ENCODE measurements at places on chromosomes 2 and 18.

GRCh38 chr2:16169381-16169960 lies 229.1 kb downstream of the MYCN start:
- DNase-seq: no peak

DNA sequence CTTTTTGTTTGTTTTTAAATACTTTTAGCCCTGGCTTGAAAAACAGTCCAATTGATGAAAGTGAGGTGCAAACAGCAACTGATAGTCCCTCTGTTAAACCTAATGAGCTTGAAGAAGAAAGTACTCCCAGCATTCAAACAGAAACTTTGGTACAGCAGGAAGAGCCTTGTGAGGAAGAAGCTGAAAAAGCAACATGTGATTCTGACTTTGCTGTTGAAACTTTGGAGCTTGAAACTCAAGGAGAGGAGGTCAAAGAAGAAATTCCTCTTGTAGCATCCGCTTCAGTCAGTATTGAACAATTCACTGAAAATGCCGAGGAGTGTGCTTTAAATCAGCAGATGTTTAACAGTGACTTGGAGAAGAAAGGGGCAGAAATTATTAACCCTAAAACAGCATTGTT lies 30.6 kb upstream of the DYSF start:
- DNase-seq: no peak

DNA sequence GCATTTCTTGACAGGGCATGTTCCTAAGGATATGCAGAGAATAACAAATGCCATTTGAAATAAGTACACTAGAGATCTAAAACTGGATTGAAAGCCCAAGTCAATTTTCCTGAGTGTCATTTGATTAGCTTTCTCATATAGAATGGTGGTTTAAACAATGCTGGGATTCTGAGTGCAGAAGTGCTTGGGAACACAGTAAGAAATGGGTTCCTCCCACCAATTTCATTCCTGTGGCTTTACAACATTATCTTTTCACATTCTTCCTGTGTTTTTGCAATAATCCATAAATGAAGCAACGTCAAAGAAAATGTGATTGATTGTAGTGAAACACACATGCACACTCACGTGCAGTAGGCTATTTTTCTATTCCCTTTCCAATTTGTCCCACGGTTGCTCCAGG lies 1858.4 kb upstream of the PIK3C3 start:
- DNase-seq: no peak

DNA sequence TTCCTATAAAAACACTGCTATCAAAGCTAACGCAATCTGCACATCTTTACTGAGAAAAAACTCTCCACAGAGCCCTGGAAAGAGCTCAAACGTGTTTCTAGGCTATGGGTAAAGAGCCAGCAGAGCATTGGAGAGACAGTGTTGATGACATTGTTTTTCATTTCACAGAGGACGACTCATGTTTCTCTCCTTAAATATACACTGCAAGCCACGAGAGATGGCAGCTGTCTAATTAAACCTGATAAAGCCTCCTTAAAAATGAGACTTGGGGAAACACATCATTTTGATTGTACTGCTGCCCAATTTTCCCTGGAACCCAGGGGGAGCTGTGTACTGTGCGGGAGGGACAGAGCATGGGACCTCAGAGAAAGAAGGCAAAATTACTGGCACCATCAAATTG lies 294.3 kb upstream of the SETBP1 start:
- DNase-seq: no peak

- no peak for DNase-seq
Observed at GRCh38 chr2:111208639-111209038, 87.9 kb downstream of the BCL2L11 start.

- DNase-seq: no peak
Observed at GRCh38 chr2:176492583-176492982, 223.3 kb downstream of the MTX2 start.

- no peak for DNase-seq
Observed at GRCh38 chr2:85839461-85839860, 49.3 kb downstream of the ST3GAL5 start.

DNA sequence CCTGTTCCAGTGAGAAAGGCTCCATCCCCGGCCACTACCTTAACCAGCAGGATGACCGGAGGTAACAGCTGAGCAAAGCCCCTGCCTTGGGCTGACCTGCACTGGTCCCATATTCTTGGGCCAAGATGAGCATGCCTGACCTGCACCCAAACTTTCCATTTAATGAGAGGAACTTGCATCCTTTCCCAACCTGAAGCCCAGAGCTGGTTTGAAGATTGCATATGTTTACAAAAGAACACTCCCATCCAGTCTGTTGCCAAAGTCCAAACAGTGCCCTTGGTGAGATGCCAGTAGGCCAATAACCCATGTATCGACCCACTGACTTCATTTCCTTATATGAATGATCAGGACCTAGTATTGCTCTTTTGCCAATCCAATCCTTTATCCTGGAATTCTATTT lies 5.5 kb upstream of the NPAS2 start:
- DNase-seq: no peak

DNA sequence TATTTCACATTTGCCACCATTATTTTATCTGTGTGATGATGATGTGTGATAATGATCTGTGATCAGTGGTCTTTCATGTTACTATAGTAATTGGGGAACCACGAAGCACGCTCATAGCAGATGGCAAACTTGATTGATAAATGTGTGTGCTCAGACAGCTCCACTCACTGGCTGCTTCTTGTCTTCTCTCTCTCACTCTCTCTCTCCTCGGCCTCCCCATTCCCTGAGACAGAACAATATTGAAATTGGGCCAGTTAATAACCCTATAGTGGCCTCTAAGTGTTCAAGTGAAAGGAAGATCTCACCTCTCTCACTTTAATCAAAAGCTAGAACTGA lies 60.7 kb upstream of the RAPGEF4 start:
- no peak for DNase-seq

- no peak for DNase-seq
Observed at GRCh38 chr2:16653799-16654198, 11.8 kb downstream of the CYRIA start.

DNA sequence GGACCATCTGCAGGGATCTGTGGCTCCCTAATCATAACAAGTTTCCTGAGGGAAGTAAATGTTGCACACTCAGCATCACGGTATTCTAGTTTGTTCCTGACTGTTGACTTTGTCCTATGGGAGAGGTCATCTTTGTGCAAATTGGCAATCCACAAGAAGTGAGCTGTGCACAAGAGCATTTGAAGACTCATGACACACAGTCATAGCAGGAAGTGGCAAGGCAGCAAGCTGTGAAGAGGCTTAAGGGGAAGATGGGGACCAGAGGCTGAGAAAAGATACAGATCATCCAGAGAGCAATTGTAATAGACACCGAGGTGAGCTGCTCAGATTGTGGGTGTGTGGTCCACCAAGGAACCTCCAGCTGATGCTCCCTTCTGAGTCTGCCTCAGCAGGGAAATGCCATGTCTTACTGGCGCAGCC lies 2.7 kb downstream of the TNP1 start:
- peak; percentile 7 for DNase-seq

DNA sequence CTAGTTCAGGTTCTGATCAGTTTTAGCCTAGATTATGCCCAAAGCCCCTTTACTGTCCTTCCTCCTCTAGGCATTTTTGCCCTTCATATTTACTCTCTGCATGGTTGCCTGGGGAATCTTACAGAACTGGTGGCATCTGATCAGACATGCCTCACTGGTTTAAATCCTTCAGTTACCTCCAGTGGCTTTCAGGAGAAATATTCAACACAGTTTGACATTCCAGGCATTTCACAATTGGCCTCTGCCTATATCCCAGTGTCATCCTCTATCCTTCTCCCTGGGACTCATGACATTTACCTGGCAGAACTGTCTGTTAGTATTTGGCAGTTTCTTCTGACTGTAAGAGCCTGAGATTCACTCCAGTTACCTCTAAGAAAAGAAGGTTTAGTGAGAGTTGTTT lies 152.9 kb upstream of the MEIS1 start:
- DNase-seq: no peak

DNA sequence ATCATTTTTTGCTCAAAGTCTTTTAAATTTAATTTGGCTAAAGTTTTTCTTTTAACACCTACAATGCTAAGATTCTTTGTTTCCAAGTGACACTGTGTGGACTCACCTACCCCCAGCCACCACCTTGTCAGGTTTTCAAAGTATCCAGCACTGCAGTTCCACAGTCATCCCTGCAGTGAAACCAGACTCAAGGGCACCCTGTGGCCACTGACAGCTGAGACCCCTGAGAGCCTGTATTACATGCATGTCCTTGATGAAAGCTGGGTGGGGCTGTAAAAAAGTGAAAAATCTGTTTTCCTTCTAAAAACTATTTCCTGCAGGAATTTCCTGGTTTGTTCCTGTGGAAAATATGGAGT lies 19.9 kb downstream of the TPRKB start:
- DNase-seq: no peak

DNA sequence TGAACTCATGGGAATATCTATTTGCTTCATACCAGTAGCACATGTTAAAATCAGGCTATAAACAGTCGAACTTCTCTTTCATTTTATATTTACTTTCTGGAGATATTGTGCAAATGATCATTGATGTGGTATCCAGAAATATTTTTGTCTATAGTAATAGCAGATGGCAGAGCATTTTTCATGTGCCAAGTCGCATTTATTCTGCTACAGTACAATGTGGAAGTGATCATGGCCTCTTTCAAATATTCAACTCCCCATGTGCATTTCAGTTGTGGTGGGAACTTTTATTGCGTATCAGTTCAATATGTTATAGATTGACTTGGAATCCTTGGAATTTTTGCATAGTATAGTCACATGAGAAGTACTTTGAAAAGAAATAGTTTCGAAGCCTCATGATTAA lies 57.4 kb downstream of the RHBDD1 start:
- no peak for DNase-seq

GRCh38 chr2:174846941-174847938 lies 83.0 kb upstream of the CHRNA1 start:
- peak; percentile 95 for DNase-seq

GRCh38 chr2:215946586-215946985 lies 66.8 kb downstream of the MREG start:
- no peak for DNase-seq

- no peak for DNase-seq
Observed at GRCh38 chr2:4579977-4580376, 876.6 kb downstream of the DCDC2C start.

- DNase-seq: no peak
Observed at GRCh38 chr2:4499316-4500030, 796.1 kb downstream of the DCDC2C start.

DNA sequence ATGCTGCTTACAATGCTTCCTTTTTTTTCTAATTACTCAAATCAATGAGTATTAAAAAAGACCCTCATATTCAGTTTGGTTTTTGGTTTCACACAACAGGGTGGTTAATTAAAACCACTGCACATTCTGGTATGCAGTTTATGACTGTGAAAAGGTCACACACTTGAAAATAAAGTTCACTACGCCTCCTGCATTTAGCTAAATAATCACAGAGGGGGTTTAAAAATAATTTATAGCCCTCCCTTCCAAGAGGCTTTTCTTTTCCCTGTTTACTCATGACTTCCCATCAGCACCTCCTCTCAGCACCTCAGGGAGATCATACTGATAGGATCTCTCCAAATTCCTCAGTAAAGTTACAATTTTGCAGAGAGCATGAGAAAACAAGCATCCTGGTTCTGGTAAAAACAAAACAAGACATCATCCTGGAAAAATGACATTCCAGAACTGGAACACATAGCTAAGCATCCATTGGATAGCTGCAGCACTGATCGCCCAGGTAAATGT lies 129.5 kb upstream of the TMEM200C start:
- no peak for DNase-seq

DNA sequence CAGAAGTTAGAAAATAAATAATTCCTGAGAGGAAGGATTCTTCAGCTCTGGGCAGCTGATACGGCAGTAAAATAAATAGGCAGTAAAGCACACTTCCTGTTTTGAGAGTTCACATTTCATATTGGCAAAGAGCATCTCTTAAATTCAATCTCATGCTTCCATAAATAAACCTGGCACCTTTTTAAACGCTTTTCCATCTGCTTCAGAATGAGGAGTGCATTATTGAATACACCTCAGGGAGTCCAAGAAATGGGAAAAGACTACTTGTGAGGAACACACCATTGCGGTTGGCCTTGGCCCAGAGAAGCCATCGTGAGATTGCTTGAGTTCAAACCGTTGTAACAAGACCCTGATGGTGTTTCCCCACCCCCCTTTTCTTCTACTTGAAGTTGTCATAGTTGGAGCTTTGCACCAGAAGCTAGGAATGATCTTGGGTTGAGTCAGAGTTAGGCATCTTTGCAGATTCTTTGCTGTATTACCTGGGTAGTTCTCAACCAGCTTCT lies 123.9 kb downstream of the RDH14 start:
- peak; percentile 44 for DNase-seq

GRCh38 chr2:109066501-109066900 lies 62.5 kb upstream of the SH3RF3 start:
- DNase-seq: no peak

GRCh38 chr2:86646865-86647264 lies 23.2 kb upstream of the RNF103 start:
- no peak for DNase-seq

DNA sequence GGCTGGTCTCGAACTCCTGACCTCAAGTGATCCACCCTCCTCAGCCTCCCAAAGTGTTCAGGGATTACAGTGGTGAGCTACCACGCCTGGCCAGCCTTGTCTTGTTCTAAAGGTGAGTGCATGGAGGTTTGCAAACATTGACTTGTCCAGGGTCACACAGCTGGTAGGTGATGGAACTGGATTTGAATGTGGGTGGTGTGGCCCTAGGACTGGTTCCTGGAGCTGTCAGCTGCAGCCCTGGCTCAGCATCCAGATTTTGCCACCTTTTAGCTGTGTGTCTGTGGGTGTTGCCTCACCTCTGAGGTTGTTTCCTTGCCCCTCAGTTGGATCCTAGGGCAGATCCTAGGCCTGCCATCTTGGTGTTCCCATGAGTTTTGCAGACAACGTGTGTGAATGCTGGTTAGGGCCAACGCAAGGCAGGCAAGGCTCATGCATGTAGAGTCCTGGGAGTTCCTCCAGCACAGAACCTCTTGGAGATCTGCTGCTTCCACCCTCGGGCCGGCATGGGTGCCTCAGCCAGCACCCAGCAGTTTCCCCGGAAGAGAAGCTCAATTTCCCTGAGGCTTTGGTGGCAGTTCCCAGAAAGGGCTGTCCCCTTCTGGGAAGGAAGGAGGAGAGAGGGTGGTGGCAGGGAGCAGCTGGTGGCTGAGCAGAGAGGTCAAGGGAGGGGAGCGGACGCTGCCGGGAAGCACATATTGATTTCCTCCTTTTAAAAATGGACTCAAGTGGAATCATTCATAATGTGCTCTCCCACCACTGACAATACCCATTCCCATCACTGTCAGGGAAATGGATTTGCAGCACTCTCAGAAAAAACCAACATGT lies 127.6 kb upstream of the HS6ST1 start:
- DNase-seq: no peak

GRCh38 chr18:1047406-1047805 lies 142.7 kb downstream of the ADCYAP1 start:
- peak; percentile 2 for DNase-seq

DNA sequence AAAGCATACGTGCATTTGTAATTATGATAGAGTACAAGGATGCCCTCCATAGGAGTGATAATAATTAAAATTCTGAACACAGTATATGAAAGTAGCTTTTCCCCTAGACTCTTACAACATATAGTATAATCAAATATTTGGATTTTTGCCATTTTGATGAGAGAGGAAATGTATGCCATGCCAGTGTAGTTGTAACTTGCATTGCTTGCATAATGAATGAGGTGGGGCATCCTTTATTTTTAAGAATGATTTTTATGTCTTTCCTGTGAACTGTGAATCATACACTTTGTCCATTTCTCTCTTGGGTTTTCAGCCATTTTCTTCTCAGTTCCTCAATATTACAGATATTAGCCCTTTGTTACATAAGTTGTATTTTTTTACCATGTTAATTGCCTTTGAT lies 197.5 kb downstream of the SCG2 start:
- no peak for DNase-seq

GRCh38 chr2:224837558-224837957 lies 121.4 kb upstream of the CCDC195 start:
- peak; percentile 85 for DNase-seq

GRCh38 chr2:226295123-226295522 lies 504.5 kb downstream of the IRS1 start:
- no peak for DNase-seq
